NK-92 treated with Interleukin-12 subunit alpha and Interleukin-12 subunit beta, amount 100 ng/mL, for 24 hours (cell line): ENCODE measurements at places on chromosomes 1 and 21.
A peak's percentile ranks its signal among the peaks of the same experiment; 100 is the strongest.

- no peak for DNase-seq
These were observed 84.0 kb downstream of the PHTF1 start for GRCh38 chr1:113675302-113675701.

- no peak for DNase-seq
These were observed 47.2 kb downstream of the TRIT1 start for GRCh38 chr1:39835935-39836594.

DNA sequence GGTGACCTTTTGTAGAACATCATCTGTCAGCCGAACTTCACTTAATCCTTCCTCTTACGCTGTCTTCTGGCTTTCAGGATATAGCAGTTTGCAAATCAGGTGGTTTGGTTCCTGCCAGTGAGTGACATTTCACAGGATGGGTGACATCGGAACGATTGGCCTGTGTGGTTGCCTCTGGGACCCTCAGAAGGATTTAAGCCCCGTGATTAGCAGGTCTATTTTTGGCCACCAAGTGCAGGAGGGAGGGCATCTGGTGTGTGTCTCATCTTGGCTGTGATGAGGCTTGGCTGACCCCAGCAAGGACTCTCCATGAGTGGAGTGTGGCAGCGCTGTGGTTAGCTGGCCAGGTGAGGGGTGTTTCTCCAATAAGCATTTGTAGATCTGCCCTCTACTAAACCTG, 407.6 kb upstream of the VAMP3 start:
- no peak for DNase-seq

DNA sequence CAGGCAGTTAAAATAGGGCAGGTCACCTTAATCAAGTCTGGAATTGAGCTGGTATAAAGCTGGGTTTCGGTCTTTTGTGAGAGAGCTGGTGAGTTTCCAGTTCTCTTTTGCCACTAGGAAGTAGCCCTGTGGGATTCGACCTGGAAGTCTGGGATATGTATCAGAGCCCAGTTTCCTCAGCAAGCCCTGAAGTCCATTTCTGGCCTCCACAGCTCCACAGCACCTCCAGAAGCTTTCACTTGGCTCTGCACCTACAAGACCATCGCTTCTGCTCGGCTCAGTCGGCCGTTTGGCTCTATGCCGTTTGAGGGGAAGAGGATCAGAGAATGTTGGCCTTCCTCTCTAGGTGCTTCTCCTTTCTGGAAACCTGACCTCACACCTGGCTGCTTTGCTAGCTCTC, 148.0 kb downstream of the GALNT2 start:
- DNase-seq = no peak

GRCh38 chr1:116425987-116426386, 52.9 kb downstream of the ATP1A1 start:
- no peak for DNase-seq

DNA sequence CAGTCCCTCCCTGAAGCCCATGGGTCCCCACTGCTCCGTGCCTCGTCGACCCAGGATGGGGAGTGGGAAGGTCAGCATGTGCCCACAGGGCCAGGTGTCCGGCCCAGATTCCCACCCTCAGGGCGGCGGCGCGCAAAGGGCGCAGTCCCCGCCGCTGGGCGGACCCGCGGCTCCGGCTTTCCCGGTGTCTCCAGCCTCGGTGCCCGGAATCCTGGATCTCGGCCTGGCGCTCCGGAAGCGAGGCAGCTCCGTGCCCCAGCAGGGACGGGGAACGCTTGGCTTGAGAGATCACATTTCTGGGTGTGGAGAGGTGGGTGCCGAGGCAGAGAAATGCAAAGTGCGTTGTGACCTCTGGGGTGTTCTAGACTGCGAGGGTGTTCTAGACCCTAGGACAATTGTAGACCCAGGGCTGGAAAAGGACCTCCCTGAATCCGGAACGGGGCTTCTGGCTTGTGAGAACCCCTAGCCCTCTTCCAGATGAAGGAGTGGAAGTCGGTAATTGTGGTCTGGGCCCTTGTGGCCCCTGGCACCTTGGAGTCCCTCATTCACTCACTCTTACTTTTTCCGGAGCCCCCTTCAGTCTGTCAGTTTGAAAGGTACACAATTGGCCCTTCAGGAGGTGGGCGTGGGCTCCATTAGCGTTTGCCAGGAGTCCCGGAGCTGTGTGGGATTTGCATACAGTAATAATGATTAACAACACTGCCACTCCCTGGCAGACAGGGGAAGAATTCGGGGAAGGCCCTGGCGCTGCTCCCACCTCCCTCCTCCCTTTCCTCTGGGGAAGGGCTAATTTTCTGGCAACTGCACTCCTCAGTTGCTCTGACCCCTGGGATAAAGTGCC, 1.6 kb upstream of the KCND3 start:
- no peak for DNase-seq

DNA sequence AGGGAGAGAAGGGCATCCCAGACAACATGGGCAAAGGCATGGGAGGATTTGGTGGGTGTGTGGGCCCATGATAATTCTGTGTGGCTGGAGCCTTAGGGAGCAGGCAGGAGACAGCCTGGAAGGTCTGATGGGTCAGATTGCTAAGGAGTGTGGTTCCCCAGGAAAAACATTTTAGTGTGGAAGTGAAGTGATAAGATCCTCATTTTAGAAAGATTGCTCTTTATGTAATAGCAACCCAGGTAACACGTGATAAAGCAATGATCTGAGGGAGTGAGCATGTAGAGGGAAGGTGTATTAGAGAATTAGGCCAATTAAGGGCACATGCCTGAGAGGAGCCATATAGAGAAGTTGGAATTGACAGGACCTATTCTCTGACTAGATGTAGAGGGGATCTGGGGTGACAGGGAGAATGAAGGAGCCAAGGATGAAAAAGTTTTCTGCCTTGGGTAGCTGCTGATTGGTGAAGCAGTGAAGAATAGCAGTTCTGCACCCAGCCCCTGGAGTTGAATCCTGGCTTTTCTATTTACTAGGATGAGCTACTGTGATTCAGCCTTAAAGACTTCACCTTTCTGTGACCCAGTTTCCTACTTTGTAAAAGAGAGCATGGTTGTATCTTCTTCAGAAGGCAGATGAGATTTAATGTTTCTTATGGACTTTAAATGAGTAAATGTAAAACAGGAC, 18.7 kb upstream of the SLAMF6 start:
- no peak for DNase-seq

GRCh38 chr1:209534496-209535250, 48.8 kb upstream of the CAMK1G start:
- DNase-seq = no peak

- DNase-seq = no peak
These were observed 24.5 kb upstream of the COQ8A start for GRCh38 chr1:226915672-226915995.

DNA sequence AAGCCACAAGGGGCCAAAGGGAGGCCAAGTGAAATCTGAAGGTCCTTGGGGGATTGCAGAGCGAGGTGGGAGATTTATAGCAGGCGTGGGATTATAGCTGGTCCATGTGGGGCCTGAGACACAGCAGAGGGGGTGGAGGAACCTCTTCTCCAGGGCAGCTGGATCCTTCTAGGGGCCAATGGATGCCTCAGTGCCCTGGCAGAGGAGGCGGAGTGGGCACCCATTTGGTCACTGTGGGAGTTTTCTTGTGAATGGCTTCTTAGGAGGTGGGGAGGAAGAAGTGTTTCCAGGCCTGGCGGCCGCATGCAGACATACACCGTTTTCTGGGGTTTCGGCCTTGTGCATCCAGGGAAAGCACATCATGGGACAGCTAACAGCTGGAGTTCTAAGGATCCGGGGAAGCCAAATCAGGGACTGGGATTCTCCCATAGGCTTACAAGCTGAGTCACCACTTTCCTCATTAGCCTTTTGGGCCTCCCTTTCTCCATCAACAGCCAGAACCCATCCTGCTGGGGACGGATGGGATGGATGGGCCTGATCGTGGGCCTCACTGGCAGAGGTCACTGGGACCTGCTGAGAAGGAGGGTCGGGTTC, 76.5 kb downstream of the RHOU start:
- no peak for DNase-seq

GRCh38 chr1:230572121-230573105, 69.9 kb upstream of the COG2 start:
- no peak for DNase-seq

- no peak for DNase-seq
These were observed 26.3 kb downstream of the KCNA3 start for GRCh38 chr1:110648417-110648816.

GRCh38 chr21:28099001-28099705, 893.5 kb downstream of the LTN1 start:
- DNase-seq = no peak

- peak; percentile 22 for DNase-seq
These were observed 13.6 kb downstream of the PCNX2 start for GRCh38 chr1:233281711-233282581.
